Progenitor cell of endocrine pancreas (in vitro differentiated cells): ENCODE measurements at places on chromosomes 16 and 17.

DNA sequence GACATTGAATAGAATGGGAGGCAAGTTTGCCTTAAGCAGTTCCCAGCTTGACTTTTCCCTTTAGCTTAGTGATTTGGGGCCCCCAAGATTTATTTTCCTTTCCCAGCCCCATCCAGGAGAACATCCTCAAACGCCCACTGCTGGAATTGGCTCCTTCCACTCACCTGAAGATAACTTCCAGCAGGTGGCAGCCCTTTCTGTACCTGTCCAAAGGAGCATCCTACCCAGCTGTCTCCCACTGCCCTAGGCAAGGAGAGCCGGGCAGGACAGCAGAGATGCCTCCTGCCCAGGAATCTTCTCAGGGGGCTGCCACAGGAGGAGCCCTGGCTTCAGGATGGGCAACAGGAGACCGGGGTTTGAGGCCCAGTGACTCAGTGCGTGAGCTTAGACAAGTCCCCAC lies 6.4 kb downstream of the CACNG5 start:
- no peak for DNase-seq
- H3K27me3 ChIP-seq, result peaks cover 37% of the 10 kb centered on the region
- no peaks in the 10 kb centered on the region for H3K36me3 ChIP-seq
- H3K4me1 ChIP-seq, result no peaks in the 10 kb centered on the region
- no peak overlapping the region for H3K27ac ChIP-seq
- H3K4me3 ChIP-seq, result no peak overlapping the region

GRCh38 chr16:84597528-84597896 lies 20.4 kb downstream of the COTL1 start:
- peaks cover 19% of the 10 kb centered on the region for H3K4me1 ChIP-seq
- DNase-seq, result no peak
- H3K4me3 ChIP-seq, result no peak overlapping the region
- no peak overlapping the region for H3K27ac ChIP-seq
- H3K36me3 ChIP-seq, result peaks cover 4% of the 10 kb centered on the region

GRCh38 chr17:13981881-13982280 lies 87.4 kb upstream of the COX10 start:
- H3K27ac ChIP-seq, result no peak overlapping the region
- peaks cover 6% of the 10 kb centered on the region for H3K36me3 ChIP-seq
- H3K27me3 ChIP-seq, result no peaks in the 10 kb centered on the region
- H3K4me3 ChIP-seq, result no peak overlapping the region
- peaks cover 4% of the 10 kb centered on the region for H3K4me1 ChIP-seq

DNA sequence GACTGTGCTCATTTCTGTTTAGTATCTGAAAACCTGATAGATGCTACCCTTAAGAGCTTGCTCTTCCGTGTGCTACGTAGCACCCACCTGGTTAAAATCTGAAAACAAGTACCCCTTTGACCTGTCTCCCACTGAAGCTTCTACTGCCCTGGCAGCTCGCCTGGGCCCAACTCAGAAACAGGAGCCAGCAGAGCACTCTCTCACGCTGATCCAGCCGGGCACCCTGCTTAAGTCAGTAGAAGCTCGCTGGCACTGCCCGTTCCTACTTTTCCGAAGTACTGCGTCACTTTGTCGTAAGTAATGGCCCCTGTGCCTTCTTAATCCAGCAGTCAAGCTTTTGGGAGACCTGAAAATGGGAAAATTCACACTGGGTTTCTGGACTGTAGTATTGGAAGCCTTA lies 18.9 kb downstream of the NTAN1 start:
- peaks cover 18% of the 10 kb centered on the region for H3K36me3 ChIP-seq
- no peaks in the 10 kb centered on the region for H3K27me3 ChIP-seq
- no peaks in the 10 kb centered on the region for H3K4me1 ChIP-seq
- H3K27ac ChIP-seq, result no peak overlapping the region

DNA sequence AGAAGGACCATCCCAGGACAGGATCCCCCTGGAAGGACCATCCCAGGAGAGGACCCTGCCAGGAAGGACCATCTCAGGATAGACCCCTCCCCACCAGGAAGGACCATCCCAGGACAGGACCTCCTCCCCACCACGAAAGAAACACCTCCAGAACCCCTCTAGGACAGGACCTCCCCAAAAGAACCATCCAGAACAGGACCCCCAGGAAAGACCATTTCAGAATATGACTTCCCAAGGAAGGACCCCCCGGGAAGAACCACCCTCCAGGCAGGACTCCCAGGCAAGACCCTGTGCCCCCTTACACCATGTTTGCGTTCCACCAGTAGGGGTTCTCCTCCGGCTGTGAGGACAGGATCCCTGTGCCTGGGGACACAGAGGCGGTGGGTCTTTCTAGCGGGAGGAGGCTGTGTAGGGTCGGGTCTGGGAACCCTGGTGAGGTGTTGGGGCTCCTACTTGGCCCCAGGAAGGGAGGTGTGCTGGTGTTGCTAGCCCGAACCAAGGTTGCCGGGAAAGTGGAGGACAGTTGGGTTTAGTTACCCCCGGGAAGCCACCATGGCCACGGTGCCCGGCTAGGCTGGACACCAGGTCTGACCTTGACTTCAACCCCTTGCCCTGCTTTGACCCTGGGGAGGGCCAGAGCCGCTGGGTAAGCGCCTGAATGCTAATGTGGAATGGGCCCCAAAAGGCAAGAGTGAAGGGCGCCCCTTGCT lies 2.2 kb downstream of the NOTUM start:
- H3K27me3 ChIP-seq, result peaks cover 38% of the 10 kb centered on the region
- DNase-seq, result no peak
- H3K27ac ChIP-seq, result no peak overlapping the region
- no peaks in the 10 kb centered on the region for H3K36me3 ChIP-seq
- no peak overlapping the region for H3K4me3 ChIP-seq

GRCh38 chr17:2388020-2388682 lies 12.7 kb downstream of the MNT start:
- H3K4me1 ChIP-seq, result peaks cover 18% of the 10 kb centered on the region
- H3K27me3 ChIP-seq, result no peaks in the 10 kb centered on the region
- peaks cover 6% of the 10 kb centered on the region for H3K36me3 ChIP-seq
- H3K4me3 ChIP-seq, result no peak overlapping the region

DNA sequence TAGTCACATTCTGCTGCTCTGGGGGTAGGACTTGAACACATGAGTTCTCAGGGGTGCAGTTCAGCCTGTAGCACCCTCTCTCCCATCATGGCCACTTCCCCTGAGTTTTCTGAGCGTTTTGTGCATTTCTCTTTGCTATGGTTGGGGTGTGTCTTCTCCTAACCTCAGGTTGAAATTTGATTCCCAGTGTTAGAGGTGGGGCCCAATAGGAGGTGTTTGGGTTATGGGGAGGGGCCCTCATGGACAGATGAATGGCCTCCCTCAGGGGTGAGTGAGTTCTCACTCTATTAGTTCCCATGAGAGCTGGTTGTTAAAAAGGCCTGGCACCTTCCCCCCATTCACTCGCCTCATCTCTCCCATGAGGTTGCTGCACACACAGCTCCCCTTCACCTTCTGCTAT lies 101.1 kb downstream of the FOXL1 start:
- no peaks in the 10 kb centered on the region for H3K4me1 ChIP-seq
- DNase-seq, result no peak
- H3K27ac ChIP-seq, result no peak overlapping the region
- no peak overlapping the region for H3K4me3 ChIP-seq
- H3K27me3 ChIP-seq, result peaks cover 22% of the 10 kb centered on the region
- no peaks in the 10 kb centered on the region for H3K36me3 ChIP-seq

DNA sequence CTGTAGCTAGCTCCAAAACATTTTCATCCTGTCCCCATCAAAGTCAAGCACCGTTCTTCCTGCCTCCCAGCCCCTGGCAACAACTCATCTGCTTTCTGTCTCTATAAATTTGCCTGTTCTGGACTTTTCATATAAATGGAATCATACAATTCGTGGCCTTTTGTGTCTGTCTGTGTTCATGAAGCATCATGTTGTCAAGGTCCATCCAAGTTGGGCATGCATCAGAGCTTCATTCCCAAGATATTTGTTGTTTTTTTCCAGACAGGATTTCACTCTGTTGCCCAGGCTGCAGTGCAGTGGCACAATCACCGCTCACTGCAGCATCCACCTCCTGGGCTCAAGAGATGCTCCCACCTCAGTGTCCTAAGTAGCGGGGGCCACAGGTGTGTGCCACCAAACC lies 5.9 kb downstream of the SLC5A10 start:
- no peak overlapping the region for H3K27ac ChIP-seq
- H3K4me1 ChIP-seq, result peaks cover 3% of the 10 kb centered on the region
- no peak overlapping the region for H3K4me3 ChIP-seq
- no peak for DNase-seq
- peaks cover 8% of the 10 kb centered on the region for H3K27me3 ChIP-seq

DNA sequence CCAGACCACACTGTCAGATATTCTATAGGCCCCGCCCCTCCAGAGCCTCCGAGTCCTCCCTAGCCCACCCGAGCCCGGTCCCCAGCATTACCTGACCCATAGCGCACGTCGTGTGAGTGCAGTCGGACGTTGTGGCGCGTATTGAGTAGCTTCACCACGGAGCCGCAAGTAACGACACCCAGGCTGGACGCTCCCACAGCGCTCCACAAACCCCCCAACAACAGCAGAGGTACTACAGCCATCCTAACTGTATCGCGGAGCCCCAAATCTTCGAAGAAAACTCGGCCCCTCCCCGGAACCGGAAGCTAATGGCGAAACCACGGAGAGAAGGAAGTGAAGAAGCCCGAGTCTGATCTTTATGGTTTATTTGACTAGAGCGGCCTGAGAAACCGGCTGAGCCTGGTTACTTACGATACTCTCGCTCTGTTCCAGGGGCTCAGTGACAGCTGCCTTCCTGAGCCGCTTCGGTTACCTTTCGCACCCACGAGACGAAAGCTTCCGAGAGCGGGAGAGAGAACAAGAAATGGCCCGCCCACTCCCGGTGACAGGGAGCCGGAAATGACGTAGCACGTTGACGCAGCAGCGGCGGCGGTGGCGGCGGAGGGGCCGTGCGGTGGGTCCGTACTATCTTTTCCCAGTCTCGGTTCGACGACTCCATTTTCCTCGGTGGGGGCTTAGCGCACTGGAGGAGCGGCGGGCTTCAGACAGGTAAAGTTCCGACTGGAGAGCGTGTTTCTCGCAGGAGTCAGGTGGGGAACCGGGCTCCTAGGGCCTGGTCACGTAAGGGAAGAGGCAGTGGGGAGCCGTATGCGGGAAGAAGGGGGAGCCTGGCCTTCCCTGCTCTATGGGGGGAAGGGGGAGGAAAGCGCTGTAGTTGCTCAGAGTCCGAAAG lies at the start of the genes SDF2 and SUPT6H:
SDF2 (minus strand) TSS at position 272 of the 892 bp plus-strand sequence; CDS start at position 242, 30 bp downstream.
SUPT6H (plus strand) TSS at position 571 of the 892 bp plus-strand sequence. CDS start 11,197 bp downstream, outside the sequence.
- peaks cover 31% of the 10 kb centered on the region for H3K36me3 ChIP-seq
- peaks cover 25% of the 10 kb centered on the region for H3K4me1 ChIP-seq
- H3K27me3 ChIP-seq, result no peaks in the 10 kb centered on the region
- peak within 1 kb of the TSS; percentile 99 for H3K27ac ChIP-seq

- peaks cover 26% of the 10 kb centered on the region for H3K27me3 ChIP-seq
- no peaks in the 10 kb centered on the region for H3K36me3 ChIP-seq
- no peak for DNase-seq
- no peak overlapping the region for H3K4me3 ChIP-seq
- peaks cover 10% of the 10 kb centered on the region for H3K4me1 ChIP-seq
Measured at GRCh38 chr16:6048017-6048416, 950.4 kb upstream of the EEF2KMT start.

- H3K27ac ChIP-seq, result no peak overlapping the region
- H3K36me3 ChIP-seq, result no peaks in the 10 kb centered on the region
- no peak overlapping the region for H3K4me3 ChIP-seq
- no peak for DNase-seq
- H3K4me1 ChIP-seq, result peaks cover 2% of the 10 kb centered on the region
- no peaks in the 10 kb centered on the region for H3K27me3 ChIP-seq
Measured at GRCh38 chr17:32904891-32905290, 23.1 kb upstream of the TMEM98 start.

GRCh38 chr16:57613514-57613913 lies 14.9 kb upstream of the ADGRG1 start:
- no peak overlapping the region for H3K4me3 ChIP-seq
- H3K4me1 ChIP-seq, result peaks cover 13% of the 10 kb centered on the region
- no peaks in the 10 kb centered on the region for H3K27me3 ChIP-seq
- no peaks in the 10 kb centered on the region for H3K36me3 ChIP-seq

DNA sequence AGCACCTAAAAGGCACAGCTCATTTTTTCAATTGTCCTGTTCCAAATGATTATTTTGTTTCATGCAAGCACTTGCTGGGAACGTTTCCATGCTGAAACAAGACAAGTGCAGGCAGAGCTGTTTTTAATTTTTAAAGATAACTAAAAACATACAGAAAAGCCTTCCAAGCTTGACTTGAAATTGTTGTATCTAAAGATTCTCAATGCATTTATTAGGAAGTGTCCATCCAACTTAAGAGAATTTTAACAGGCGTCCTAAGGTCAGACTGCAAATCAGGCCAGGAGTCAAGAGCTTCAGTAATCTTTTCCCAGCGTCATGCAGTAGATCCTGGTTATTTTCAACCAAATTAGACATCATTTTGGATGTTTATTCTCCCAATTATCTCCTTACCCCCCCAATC lies 702.8 kb downstream of the KCNJ2 start:
- peaks cover 15% of the 10 kb centered on the region for H3K4me1 ChIP-seq
- no peak overlapping the region for H3K4me3 ChIP-seq
- no peaks in the 10 kb centered on the region for H3K36me3 ChIP-seq
- H3K27me3 ChIP-seq, result no peaks in the 10 kb centered on the region

DNA sequence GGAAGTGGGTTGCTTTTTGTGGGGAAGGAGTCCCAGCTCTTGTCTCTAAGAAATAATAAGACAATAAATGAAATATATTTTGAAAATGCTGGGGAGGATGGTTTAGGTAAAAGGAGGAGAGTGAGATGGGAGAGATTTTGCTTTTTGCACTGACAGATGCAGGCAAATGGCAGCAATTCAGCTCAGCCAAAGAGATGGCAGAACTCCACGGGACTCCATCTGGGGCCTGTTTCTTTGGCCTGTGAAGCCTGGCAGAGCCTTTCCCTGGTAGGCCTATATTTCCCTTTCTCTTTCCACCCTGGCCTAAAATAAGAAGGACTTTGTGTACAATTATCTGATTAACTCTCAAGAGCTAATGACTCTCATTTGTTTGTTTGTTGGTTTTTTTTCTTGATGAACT lies 1525.1 kb downstream of the CDH11 start:
- H3K27me3 ChIP-seq, result no peaks in the 10 kb centered on the region
- no peaks in the 10 kb centered on the region for H3K4me1 ChIP-seq
- no peak for DNase-seq
- no peaks in the 10 kb centered on the region for H3K36me3 ChIP-seq
- no peak overlapping the region for H3K4me3 ChIP-seq

GRCh38 chr16:81523387-81524115 lies 78.9 kb downstream of the CMIP start:
- no peak for DNase-seq
- H3K27ac ChIP-seq, result peak overlapping the region; percentile 68
- H3K4me1 ChIP-seq, result peaks cover 4% of the 10 kb centered on the region

GRCh38 chr16:85437166-85438052 lies 175.7 kb upstream of the GSE1 start:
- DNase-seq, result no peak
- H3K4me1 ChIP-seq, result peaks cover 34% of the 10 kb centered on the region
- peak overlapping the region; percentile 90 for H3K27ac ChIP-seq
- H3K36me3 ChIP-seq, result no peaks in the 10 kb centered on the region
